Brain (organoid and tissue), 16 donors: ENCODE measurements at places on chromosomes 3 and 15.

DNA sequence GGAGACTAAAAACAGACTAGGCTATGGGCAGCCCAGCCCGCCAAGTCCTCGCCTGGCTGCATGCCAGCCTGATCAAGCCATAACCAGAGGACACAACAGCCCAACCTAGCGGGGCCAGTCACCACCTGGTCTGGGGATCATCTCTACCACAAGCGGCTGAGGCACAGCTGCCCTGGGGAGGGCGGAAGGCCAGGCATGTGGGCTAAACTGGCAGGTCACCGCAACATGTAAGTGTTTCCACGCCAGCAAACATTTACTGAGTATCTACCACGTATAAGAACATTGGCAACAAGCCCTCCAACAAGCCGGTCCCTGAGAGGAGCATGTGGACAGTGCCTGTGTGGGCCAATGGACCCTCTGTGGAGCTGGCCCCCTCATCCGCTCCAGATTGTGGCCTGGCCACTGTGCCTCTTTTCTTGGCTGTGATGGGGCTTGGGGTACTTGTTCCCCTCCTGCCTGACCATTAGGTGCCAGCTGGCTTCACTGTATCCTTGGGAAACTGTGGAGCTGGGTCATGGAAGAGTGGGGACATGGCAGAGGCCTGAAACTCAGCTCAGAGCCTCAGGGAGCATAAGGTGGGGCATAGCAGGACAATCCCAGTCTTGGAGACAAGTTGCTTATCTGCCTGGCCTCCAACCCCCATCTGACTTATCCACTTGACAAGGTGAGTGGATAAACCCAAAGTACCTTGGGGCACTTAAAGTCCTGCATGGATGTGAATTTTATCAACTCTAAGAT is 9.0 kb downstream of the UBXN7 start:
- DNase-seq, result peak; percentile 38

- no peak for DNase-seq
Observed at GRCh38 chr3:19489936-19490335, 341.6 kb downstream of the KCNH8 start.

DNA sequence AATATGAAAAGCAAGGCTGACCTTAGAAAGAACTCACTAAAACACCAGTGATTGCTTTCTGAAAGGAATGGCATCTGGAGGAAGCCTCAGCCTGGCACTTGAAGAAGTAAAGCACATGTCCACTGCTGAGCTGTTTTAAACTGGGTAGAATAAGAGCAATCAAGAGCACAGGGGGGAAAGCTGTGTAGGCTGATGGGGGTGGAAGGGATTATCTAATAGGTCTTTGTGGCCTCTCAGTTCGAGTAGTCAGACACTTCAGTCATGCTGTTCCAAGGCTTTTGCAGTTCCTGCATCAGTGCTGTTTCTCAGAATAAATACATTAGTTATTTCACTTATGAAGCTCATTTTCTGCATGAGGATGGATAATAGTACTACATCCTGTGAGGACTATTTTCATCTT is 22.6 kb downstream of the CCDC191 start:
- DNase-seq, result no peak

DNA sequence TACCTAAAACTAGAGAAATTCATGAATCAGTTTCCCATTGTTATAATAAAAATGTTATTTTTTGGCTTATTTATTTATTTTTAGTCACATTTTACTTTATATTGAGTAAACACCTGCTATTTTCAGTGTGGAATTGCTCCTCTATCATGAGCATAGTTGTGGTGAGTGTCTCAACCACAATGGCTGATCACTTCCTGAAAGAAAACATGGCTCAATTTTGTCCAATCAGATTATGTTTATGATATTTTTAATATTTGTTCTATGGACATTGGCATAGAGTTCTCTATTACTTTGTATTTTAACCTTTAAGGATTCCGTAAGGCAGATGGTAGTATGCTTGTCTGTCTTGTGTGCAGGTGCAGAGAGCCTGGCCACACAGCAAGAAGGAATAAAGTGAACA is 16.2 kb upstream of the GRM7 start:
- no peak for DNase-seq

DNA sequence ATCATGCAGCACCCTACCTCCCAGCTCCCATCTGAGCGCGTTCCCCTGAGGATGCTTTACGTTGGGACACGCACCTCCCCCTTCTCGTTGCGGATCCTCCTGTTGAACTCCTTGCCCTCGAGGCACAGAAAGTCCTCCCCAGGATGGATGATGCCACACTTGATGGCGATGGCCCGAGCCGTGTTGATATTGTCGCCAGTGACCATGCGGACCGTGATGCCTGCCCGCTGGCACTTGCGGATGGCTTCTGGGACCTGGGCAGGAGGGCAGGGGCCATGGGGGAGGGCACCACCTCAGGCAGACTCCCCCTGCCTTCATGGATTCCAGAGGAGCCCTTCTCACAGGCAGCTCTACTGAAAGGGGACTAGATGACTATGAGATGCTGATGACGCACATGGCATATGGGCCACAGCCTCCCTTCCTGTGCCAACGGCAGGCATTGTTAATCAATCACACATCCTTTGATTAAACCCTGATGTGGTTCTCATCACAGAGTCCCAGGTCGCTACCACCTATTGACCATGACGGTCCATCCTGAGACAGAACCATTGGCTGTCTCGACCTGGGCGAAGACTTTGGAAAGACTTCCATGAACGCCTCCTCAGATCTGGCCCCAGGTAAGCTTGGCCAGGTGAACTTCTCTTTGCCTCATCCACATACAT is 29.5 kb upstream of the SEC13 start:
- DNase-seq, result no peak

GRCh38 chr3:152255290-152255689 is 13.4 kb upstream of the MBNL1 start:
- no peak for DNase-seq

- DNase-seq, result peak; percentile 63
Observed at GRCh38 chr3:150232992-150233451, 175.1 kb upstream of the TSC22D2 start.

DNA sequence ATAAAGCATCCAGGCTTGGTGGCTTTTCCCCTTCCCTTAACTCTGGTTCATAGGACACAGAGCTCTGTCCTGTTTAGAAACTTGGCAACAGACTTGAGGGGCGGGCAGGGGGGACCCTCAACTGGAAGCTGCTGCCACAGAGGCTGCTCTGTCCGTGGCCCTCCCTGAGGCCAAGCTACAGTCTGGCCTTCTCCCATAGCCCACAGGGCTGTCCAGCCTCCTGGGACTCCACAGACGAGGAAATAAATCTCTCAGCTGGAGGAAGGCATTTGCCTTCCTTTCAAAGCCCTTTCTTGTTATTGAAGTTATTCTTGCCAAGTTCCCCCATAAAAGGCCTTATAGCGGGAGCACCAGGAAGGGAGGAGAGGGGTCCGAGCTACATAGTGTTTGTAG is 248.8 kb upstream of the TPM1 start:
- peak; percentile 58 for DNase-seq

GRCh38 chr3:10547841-10548783 is 42.7 kb upstream of the ATP2B2 start:
- DNase-seq, result peak; percentile 52

GRCh38 chr3:82130046-82130445 is 368.6 kb upstream of the GBE1 start:
- no peak for DNase-seq

DNA sequence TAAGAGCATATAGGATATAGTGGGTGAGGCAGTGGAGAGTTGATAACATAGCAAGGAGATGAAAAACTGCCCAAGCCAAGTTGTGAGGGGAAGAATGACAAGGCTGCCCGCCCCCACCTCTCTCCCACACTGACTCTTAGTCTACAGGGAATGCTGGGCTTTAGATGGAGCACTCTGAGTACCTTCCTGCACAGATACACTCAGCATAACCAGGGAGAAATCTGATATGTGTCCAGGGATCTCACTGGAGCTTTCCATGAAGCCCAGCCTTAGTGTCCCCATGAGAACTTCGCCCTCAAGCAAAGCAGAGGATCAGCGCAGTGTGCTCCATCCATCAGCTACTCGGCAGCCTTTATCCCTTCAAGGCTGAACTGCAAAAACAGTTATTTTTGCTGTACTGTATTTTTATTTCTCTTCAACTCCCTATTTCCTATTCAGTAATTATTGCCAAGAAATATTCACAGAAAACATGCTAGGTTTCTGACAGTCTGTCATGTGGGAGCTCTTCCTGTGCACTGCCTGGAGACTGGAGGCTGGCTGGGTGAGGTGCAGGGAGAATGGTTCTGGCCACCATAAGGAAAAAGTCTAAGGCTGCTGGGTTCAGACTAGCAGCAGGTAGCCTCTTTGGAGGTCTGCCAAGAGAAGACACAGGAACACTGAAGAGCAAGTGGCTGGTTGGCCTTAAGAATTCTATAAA is 475.2 kb upstream of the PPP2R3A start:
- no peak for DNase-seq

GRCh38 chr15:70852501-70853317 is 1.2 kb downstream of the LARP6 start:
- no peak for DNase-seq

- no peak for DNase-seq
Observed at GRCh38 chr15:85972805-85973540, 106.7 kb upstream of the AGBL1 start.

- DNase-seq, result no peak
Observed at GRCh38 chr3:52925405-52926313, 28.3 kb upstream of the STIMATE start.

- no peak for DNase-seq
Observed at GRCh38 chr3:65742914-65743313, 295.8 kb downstream of the MAGI1 start.

DNA sequence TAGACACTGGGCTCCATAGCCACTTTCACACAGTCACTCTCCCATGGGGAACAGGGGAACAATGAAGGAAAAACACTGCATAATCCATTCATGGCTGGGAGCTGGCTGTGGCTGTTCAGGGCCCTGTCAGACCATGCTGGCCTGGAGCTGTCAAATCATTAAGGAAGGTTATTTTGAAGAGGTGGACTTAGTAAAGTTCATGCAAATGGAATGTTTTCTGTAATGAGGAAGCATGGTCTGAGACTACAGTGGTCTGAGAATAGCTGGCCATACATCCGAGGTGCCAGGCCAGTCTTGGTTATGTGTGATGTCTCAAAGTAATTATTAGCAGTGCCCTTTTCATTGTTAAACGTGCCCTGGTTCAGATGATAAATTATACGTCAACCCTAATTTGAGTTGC is 117.1 kb upstream of the MRPS22 start:
- no peak for DNase-seq

DNA sequence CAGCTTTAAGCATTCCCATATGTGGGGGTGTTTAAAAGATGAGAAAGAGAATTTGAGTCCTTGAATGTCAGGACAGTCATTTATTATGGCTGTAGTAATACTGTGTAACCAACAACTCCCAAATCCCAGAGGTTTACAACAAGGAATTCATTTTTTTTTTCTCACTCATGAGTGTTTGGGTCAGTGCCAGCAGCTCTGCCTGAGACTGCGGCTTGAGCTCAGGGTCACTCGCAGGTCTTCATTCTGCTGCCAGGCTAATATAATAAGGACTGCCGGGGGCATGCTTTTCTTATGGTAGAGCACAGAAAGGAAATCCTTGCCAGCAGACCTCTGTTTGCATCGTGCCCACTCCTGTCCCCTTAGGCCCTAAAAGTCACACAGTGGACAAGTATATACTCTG is 277.9 kb upstream of the LMCD1 start:
- DNase-seq, result no peak

- DNase-seq, result no peak
Observed at GRCh38 chr3:71498543-71498942, 85.0 kb downstream of the FOXP1 start.

- peak; percentile 61 for DNase-seq
Observed at GRCh38 chr3:11282250-11283138, 10.3 kb downstream of the ATG7 start.

DNA sequence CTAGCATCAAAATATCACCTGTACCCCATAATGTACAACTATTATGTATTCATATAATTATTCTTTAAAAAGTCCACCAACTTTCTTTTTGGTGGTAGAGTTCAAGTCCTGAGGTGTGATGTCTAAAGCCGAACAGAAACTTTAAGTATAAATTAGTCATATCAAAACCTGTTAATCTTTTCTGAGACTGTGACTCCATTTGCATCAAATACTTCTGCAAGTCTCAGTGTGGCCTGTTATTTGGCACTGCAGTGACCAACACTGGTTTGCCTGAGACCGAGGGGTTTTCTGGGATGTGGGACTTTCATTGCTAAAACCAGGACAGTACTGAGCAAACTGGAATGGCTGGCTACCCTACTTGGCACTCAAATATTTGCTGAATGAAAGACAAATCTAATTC is 7.3 kb downstream of the NGLY1 start:
- DNase-seq, result no peak

DNA sequence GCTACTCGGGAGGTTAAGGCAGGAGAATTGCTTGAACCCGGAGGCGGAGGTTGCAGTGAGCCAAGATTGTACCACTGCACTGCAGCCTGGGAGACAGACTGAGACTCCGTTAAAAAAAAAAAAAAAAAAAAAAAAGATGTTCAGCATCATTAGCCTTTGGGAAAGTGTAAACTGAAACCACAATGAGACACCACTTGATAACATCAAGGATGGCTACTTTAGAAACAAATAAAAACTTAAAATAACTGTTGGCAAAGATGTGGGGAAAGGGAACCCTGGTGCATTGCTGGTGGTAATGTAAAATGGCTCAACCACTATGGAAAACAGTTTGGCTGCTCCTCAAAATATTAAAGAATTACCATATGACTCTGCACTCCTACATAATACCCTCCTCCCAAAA is 1.9 kb downstream of the LEO1 start:
- no peak for DNase-seq

- DNase-seq, result no peak
Observed at GRCh38 chr3:48738144-48738536, 21.1 kb upstream of the IP6K2 start.

DNA sequence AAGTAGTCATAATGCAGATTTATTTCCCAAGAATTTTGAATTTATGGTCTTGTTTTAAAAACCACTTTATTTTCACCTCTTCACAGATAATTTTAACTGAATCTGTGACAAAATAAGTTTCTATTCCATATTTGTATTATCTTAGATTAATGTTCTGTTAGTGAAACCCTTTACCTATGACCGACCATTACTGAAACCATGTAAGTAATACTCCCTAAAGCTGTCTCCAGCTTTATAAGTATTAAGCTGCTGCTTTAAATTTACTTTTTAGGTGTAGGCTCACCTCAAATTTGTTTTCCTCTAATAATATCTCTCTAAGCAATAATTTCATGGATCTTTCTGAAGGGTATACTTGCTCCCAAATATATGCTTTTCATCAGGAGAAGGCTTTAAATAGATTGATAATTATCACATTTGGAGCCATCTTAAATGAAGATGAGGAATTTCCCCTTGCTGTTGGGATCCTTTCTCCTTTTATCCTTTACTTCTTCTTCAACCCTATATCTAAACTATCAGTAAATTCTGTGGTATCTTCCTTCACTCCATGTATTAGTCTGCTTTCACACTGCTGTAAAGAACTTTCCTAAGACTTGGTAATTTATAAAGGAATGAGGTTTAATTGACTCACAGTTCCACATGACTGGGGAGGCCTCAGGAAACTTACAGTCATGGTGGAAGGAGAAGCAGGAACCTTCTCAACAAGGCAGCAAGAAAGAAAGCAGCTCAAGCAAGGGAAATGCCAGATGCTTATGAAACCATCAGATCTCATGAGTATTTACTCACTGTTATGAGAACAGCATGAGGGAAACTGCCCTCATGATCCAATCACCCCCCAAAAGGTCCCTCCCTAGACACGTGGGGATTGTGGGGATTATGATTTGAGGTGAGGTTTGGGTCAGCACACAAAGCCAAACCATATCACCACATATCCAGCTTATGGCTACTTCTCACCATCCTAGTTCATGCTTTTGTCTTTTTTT is 92.3 kb upstream of the P2RY1 start:
- DNase-seq, result no peak

GRCh38 chr3:189985948-189986347 is 134.7 kb downstream of the P3H2 start:
- no peak for DNase-seq

- DNase-seq, result no peak
Observed at GRCh38 chr3:61926923-61927322, 365.6 kb downstream of the PTPRG start.
